ENCODE measurements at places on chromosomes 16 and 17.

DNA sequence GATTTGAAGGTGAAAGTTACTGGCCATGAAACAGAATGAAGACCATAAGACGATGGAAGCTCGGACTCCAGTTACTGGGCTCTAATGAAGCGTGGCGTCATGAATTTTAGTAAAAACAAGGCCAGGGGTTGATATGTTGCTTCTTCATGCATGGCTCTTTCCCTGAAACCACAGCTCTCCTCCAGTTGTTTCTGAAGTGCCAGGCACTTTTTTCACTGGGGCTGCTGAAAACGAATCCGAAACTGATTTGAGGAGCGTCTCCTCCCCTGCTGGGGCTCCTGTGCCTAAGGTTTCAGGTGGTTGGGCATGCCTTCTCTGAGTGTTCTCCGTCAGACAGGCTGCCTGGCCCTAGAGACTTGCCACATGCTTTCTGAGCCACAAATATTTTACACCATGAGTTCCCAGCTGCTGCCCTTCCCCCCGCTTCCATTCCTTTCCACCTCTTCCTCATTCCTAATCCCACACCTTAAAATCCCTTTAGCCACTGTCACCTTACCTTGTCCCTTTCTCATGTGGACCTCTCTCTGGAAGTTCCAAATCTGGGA is 3.7 kb upstream of the MYL4 start:
- no peak for DNase-seq

- DNase-seq: no peak
These were observed 13.5 kb upstream of the CACNG4 start for GRCh38 chr17:66950886-66951604.

DNA sequence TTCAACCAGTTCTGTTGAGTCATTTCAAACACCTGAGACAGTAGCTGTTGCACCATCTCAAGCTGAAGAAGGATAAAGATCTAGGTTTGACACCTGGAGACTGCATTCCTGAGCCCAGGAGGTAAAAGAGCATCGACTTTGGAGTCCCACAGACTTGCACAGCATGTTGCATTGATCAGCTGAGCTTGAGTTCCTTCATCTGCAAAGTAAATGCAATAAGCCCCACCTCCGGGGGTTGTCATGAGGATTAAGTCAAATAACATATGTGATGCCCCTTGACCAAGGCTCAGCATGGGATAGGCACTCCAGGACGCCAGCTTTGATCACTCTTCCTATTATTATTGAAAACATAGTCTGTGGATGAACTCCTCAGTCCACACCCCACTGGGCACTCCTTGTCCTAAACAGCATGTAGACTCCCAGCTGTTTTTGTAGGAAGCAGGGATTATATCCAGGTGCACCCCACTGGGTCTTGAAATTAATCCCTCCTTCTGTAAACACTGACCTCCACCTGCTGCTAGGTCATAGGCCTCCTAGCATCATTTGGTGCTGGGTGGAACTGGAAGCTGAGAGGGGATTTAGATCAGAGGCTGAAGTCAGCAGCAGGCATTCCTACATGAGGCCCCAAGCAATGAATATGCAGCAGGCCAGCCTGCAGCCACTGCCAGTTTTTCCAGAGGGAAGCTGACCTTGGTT is 259.0 kb downstream of the HS3ST4 start:
- DNase-seq: no peak

GRCh38 chr17:80358861-80359260 is 56.1 kb upstream of the ENDOV start:
- DNase-seq: peak; percentile 18

- DNase-seq: no peak
These were observed 53.2 kb downstream of the SLC39A11 start for GRCh38 chr17:73039282-73039681.

DNA sequence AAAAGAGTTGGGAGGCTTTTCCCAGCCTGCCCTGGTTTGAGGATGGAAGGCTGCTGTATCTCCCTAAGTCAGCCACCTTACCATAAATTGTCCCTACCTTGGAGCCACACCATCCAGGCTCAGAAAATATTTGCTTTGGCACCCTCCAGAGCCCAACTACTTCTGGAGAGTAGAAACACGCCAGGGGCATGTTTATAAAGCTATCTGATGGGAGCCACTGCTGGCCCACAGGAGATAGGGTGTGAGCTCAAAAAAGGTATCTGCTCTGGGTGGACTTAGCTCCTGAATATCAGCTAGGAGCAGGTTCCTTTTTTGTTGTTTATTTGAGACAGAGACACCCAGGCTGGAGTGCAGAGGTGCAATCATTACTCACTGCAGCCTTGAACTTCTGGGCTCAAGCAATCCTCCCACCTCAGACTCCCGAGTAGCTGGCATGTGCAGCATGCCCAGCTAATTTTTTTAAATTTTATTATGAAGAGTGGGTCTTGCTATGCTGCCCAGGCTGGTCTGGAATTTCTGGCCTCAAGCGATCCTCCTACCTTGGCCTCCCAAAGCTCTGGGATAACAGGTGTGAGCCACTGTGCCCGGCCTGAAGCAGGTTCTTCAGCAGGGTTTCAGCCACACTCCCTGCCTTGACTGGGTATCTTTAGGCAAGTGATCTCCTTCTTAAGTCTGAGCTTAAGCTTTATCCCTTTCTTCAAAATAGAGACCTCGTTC is 147.1 kb downstream of the SALL1 start:
- no peak for DNase-seq

- DNase-seq: peak; percentile 51
These were observed 7.4 kb downstream of the GLIS2 start for GRCh38 chr16:4323071-4323844.

GRCh38 chr17:2697611-2698162 is 13.9 kb downstream of the CLUH start:
- DNase-seq: peak; percentile 31

DNA sequence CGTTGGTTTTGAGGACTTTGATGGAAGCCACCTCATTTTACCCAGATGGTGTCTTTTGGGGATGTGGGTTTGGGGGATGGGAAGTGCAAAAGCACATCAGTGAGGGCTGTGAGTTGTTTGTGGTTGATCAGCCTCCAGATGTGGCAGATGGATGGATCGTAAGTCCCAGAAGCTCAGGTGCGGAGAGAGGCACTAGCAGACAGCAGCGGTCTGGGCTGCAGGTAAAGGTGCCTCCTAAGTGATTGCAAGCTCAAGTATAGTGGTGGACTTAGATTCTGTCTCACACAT is 18.0 kb downstream of the HS3ST3B1 start:
- DNase-seq: no peak

GRCh38 chr16:53714205-53715022 is 10.5 kb downstream of the FTO start:
- no peak for DNase-seq

DNA sequence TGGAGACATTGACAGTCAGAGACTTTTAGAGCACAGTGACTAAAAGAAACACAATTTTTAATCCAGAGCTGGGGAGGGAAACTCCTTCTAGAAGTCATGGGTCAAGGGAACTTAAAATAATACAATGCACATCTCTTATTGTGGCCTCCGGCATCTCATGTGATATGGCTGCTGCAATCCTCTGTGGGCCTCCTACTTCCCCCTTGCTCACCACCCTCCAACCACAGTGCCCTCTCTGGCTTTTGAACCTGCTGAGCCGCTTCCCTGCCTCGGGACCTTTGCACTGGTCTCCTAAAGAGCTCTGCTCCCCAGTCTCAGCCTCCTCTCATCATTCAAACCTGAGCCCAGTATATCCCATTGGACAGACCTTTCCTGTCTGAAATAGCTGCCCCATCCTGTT is 47.6 kb downstream of the HS3ST2 start:
- DNase-seq: no peak

DNA sequence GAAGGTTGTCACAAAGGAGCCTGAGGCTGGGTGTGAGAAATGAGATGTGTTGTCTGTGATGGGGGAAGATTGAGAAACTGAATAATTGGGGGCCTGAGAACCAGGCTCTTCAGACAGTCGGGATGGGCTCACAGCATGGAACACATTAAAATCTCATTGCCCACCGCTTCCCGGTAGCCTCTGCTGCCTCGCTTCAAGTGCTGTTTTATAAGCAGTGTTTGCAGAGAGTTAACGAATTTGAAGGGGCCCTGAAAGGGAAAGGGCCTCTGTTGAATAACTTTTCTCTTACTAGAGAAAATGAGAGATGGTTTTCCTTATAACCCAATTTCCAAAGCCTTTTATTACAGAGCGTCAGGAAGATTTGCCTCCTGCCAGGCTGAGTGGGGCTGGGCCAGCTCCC is 258.8 kb upstream of the ASIC2 start:
- no peak for DNase-seq

DNA sequence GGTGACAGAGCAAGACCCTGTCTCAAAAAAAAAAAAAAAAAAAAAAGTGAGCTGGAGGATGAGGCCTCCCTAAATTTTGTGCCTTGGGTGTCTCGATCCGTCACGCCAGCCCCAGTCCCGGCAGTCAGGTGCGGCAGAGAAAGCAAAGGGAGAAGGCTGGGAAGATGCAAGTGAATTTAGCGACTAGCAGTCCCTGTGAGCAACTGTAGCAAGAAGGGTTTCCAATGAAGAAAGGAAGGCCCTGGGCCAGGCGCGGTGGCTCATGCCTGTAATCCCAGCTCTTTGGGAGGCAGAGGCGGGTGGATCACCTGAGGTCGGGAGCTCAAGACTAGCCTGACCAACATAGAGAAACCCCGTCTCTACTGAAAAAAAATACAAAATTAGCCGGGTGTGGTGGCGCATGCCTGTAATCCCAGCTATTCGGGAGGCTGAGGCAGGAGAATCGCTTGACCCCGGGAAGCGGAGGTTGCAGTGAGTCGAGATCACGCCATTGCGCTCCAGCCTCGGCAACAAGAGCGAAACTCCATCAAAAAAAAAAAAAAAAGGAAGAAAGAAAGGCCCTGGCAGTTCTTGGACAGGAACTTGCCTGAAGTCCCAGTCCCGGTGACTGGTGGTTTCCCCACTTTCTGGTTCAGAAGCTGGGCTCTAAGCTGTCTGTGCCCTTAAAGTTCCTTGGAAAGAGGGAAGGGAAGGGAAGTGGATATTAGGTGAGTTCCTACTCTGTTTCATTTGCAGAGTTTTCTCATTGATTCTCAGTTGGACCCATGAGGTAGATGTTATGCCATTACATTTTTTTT is 1.8 kb upstream of the QPRT start:
- DNase-seq: no peak

GRCh38 chr17:33725675-33726271 is 432.7 kb upstream of the ASIC2 start:
- no peak for DNase-seq

DNA sequence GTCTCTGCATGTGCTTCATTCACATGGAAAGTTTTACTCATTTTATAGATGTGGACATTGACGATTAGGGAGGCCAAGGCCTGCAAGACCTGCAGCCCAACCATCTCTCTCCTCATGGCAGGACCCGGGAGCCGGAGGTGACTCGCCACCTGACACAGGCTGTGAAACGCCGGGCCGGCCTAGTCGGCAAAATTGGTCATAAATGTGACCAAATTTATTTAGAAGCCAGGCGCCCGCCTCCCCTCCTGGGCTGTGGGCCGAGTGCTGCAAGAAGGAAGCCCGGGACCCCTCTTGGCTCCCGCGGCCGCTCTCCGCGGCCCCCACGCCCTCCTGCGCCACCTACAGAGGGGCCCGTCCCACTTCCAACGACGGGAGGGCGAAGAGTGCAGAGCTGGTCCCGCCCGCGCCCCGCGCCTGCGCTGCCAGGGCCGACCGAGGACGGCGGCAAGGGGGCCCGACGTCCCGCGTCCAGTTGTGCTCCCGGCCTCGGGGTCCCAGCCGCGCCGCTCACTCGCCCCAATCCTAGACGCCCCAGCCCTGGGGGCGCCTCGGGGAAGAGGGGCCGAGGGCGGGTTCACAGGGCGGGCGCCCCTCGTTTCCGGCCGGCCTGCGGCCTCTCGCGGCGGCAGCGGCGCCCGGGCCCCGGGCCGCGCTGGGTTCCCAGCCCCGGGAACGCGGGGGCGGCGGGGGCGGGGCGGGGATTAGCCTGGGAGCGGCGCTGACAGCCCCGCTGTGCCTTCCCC is 47.5 kb downstream of the WNT3 start:
- DNase-seq: no peak

- DNase-seq: no peak
These were observed 4.1 kb downstream of the CDIPT start for GRCh38 chr16:29858974-29859373.

DNA sequence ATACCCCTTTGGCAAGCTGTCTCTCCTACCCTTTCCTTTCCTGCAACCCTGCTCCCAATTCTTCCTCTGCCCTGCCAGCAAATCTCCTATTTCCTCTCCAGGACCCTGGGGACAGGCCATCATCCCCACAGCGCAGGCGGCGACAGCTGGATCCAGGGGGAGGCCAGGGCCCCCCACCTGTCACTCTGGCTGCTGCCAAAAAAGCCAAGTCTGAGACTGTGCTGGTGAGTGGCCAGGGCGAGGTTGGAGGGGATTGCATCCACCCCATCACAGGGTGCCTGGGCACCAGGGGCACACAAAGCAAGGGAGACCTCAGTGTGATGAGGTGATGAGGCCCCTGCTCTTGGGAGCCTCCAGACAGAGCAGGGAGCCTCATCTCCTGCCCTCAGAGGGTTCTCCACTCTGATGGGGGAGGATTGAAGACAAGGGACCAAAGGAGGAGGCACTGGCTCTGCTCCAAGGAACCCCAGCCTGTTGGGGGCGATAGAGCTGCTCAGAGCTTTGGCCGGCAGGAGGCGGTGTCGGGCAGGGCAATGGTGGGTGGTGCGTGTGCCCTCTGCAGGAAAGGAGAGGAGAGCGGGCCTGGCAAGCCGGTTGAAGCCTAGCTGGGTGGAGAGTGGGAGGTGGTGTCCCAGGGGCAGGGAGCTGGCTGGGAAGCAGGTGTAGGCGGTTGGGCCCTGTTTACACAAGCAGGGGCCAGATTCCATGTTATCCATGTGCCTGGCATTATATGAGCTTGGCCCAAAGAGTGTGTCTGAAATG is 15.6 kb upstream of the PDK2 start:
- no peak for DNase-seq

- peak; percentile 46 for DNase-seq
These were observed 155.6 kb upstream of the CNTNAP4 start for GRCh38 chr16:76121636-76122035.

GRCh38 chr17:29698837-29699236 is 76.1 kb upstream of the CORO6 start:
- DNase-seq: no peak

- DNase-seq: no peak
These were observed 7.6 kb upstream of the NUP93 start for GRCh38 chr16:56722200-56722842.

GRCh38 chr17:44906010-44906646 is 6.9 kb upstream of the EFTUD2 start:
- DNase-seq: no peak
